ENCODE measurements at places on chromosomes 3 and 15.
A peak's percentile ranks its signal among the peaks of the same experiment; 100 is the strongest.

DNA sequence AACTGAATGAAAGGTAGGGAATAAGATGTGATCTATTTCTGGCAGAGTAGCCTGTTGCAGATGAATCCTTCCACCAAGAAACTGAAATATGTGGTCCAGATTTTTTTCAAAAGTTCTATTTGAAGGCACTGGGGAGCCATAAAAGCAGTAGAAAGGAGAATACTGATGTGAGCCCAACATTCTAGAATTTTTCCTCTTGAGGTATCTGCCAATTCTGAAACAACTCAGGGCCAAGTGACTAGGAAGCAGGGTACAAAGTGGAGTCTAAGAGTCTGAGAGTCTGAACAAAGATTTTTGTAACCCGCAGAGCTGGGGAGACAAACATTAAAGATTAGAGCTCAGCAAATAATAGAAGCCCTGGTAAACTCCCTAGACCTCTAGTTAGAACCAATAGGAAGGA lies 58.3 kb upstream of the SLCO3A1 start:
- DNase-seq: no peak

GRCh38 chr15:74215958-74216357 lies 13.4 kb upstream of the STRA6 start:
- DNase-seq: no peak

DNA sequence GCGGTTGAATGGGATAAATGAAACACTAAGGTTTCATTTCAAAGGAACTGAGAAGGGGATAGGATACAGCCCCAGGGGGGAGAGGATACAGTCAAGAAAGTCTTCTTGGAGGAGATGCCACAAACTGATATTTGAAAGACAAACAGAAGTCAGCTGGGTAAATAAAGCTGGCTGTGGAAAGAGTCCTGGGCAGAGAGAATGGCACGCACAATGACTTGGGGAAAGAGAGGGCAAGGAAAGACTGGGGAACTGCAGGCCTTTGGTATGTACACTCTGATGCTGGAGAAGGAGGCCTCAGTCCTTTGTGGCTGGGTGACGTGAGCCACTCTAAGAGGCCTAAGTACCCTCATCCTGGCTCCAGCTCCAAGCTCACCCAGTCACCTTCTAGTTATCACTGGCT lies 45.2 kb upstream of the LMCD1 start:
- DNase-seq: no peak

GRCh38 chr15:26670116-26670515 lies 102.8 kb downstream of the GABRB3 start:
- DNase-seq: no peak

DNA sequence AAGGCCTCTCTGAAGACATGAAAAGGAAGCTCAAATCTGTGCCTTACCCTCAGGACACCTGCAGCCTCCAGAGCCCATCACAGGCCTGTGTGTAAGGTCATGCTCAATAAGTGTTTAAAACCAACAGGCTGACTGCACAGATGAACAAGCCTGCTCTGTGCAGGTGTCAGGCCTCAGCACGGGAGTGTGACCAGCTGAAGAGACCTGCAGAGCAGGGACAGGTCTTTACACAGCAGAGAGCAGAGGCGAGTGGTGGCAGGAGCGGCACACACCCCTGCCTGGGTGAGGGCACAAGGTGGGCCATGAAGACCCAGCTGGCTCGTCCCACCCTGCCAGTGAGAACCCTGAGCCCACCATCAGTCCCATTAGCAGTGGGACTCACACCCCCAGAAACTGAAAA lies 56.9 kb downstream of the ROPN1B start:
- no peak for DNase-seq

- DNase-seq: no peak
Measured at GRCh38 chr3:187017511-187018230, 87.3 kb downstream of the ST6GAL1 start.

DNA sequence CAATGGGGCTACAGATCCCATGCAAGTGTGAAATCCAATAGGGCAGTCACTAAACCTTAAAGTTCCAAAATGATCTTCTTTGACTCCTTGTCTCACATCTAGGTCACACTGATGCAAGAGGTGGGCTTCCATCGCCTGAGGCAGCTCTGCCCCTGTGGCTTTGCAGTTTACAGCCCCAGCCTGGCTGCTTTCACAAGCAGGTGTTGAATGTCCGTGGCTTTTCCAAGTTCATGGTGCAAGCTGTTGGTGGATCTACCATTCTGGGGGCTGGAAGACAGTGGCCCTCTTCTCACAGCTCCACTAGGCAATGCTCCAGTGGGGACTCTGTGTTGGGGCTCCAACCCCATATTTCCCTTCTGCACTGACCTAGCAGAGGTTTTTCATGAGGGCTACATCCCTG lies 68.5 kb upstream of the PRR20G start:
- DNase-seq: no peak

DNA sequence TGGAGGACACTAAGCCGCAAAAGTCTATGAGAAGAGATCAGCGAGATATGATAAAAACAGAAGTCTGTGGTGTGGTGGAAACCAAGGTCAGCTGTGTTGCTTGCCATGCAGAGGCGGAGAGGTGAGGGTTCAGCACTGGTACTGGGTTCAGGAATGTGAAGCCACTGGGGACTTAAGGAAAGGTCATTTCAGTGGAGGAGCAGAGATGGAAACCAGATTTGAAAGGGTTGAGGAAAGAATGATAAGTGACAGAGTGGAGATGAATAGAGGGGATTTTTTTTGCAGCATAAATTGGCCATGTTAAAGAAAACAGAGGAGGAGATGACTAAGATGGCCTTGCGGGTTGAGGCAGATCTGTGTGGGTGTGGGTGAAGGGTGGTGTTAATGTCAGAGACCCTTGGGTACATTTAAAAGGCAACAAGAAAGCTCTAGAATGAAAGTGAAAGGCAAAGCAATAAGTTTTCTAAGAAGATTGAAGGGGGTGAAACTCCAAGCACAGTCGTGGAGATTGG lies 265.5 kb downstream of the ADAMTSL3 start:
- DNase-seq: no peak

DNA sequence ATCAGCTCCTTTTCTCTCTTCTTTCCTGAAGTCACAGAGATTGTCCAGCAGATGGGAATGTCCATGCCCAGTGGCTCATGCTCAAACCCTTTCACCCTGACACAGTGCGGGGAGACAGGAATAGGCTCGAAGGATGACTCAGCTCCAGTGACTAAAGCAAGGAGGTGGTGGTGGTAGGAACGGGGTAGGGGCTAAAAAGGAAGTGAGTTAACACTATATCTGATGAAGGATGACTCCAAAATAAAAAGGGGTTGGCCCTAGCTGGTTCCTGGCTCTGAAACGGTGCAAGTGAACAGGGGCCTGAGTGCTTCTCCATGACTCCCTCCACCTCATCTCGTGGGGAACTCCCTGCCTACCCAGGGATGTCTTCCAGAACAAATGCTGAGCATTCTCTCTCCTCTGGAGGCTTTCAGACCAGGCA lies 167.4 kb upstream of the LPP start:
- peak; percentile 40 for DNase-seq

- DNase-seq: no peak
Measured at GRCh38 chr15:63554337-63554927, 42.8 kb upstream of the FBXL22 start.

DNA sequence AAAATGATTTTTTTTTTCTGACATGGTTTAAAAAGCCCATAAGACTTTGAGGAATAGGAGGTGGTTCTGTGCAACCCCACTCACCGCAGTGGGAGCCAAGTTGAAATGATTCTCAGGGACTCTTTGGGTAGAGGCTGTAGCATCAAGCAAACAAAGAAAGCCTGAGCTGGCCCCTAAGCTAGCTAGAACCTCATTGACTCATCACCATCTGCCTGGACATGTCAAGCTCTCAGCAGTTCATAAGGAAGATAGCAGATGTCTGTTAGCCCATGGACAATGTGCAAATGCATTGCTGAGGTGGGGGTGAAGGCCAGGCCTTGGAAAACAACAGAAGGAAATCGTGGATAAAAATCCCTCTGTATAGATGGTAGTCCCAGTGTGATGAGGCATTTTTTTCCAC lies 234.8 kb downstream of the NR2F2 start:
- no peak for DNase-seq

GRCh38 chr15:62927836-62928235 lies 114.7 kb upstream of the TPM1 start:
- DNase-seq: no peak

- DNase-seq: no peak
Measured at GRCh38 chr3:835096-835495, 257.7 kb upstream of the CNTN6 start.

DNA sequence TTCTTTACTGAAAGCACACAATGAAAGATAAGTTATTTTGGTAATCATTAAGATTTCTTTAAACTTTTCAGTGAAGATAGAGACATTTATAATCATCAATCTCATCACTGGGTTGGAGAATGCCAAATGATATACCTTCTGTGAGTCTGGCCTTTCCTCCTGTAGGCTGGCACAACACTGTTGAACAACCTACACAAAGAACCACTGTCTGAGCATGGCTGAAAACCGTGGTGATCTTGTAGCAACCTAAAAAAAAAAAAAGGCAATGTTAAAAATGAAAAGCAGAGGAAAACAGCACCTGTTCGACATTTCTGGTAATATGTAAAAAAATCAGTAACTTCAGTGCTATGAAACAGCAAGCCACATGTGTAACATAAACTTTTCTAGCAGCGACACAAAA lies 1.8 kb downstream of the RPS27L start:
- no peak for DNase-seq

DNA sequence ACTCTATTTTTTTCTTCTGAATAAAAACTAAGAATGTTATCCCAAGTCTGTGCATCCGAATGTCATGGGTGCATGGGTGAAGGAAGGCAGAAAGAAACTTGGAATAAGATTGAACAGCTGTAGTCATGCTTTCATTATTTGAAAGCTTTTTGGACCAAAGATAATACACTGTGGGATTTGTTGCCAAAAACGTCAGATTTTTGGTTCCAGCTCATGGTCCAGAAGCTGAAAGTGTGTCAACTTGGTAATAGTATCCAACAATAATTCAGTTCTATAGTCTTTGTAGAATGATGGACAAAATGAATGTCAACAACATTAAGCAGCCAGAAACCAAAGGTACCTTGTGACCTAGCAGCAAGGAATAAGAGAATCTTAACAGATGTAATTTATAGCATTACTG lies 327.9 kb upstream of the ADAMTS9 start:
- no peak for DNase-seq

- no peak for DNase-seq
Measured at GRCh38 chr3:58480309-58480708, 11.6 kb upstream of the KCTD6 start.
